ENCODE measurements at places on chromosomes 3 and 15. TPM values are rescaled to one million over a fixed set of nuclear protein-coding genes. Genes with fewer than 3 reads are reported as not detected.

Gene ITIH4
- polyA plus RNA-seq = 11.6 TPM

Gene C3orf20
- 0.11 TPM for polyA plus RNA-seq

Gene GATM
- 331 TPM for polyA plus RNA-seq

Gene MGLL
- 21.0 TPM for polyA plus RNA-seq

Gene C3orf33
- polyA plus RNA-seq = 4.0 TPM

Gene IGSF10
- polyA plus RNA-seq = 1.3 TPM

Gene CP
- 1.7 TPM for polyA plus RNA-seq

Gene AGBL1
- 9.3 TPM for polyA plus RNA-seq

Gene GPR149
- not detected for polyA plus RNA-seq

Gene FETUB
- polyA plus RNA-seq = not detected

Gene RAB5A
- 36.8 TPM for polyA plus RNA-seq

Gene ZNF660
- polyA plus RNA-seq = 2.8 TPM

Gene MINAR1
- 1.3 TPM for polyA plus RNA-seq

Gene LMAN1L
- not detected for polyA plus RNA-seq
